ENCODE measurements at places on chromosomes 16 and 17.

GRCh38 chr17:38746004-38746848, 1.9 kb downstream of the PCGF2 start:
- no peak for DNase-seq

- DNase-seq, result no peak
Observed at GRCh38 chr17:49031965-49032928, 35.1 kb downstream of the IGF2BP1 start.

DNA sequence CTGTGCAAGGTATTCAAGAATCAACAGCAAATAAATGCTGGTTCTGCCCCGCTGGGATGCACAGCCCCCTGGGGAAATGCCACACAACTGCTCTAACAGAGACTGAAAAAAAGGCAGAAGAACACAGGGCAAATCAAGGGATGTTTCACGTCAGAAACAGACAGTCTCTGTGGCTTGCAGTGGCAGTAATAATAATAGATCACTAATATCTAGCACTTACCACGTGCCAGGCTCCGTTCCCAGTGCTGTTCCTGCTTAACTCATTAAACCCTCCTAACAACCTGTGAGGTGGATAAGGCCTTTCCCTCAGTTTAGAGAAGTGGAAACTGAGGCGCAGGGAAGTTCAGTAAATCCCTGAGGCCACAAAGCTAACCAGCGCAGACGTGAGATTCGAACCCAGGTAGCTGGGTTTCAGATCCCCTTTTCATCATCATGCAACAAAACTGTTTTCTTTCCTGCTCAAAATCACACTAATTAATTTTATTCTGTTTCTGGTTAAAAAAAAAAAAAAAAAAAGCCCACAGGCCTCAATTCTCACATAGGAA, 36.7 kb downstream of the ARHGAP17 start:
- no peak for DNase-seq

- no peak for DNase-seq
Observed at GRCh38 chr17:41797377-41797776, 10.9 kb upstream of the JUP start.

DNA sequence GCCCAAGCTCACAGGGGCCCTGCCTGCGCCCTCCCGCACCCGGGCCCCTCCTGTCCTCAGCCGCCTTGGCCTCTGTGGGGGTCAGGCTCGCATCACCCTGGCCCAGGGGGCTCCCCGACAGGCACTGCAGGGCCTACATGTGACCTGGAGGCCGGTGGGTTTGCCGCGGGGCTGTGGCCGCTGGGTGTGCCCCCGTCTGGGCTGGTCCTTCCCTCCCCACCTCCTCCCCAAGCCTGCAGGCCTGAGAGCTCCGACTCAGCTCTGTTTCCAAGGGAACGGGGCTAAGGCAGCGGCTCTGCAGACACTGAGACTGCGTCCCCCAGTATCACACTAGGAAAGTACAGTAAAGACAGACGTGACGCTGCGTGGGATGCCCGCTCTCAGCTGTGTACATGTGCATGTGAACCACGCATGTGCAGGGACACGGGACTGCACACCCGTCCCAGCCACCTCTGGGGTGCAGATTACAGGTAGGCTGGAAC, 16.5 kb upstream of the WDR45B start:
- DNase-seq, result no peak

- DNase-seq, result no peak
Observed at GRCh38 chr16:10228779-10229178, 46.6 kb upstream of the GRIN2A start.

DNA sequence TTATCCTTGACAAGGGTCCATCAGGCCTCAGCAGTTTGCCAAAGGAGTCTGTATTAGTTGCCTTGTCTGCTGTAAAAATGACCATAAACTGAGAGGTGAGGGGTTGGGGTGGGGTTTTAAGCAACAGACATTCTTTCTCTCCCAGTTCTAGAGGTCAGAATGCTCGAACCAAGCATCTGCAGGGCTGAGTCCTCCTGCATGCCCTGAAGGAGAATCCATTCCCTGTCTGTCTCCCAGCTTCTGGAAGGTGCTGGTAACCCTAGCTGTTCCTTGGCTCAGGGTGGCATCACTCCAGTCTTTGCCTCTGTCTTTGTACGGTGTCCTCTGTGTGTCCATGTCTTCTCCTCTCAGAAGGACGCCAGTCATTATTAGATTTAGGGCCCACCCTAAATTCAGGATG, 17.5 kb upstream of the IRF8 start:
- no peak for DNase-seq
